ENCODE measurements at places on chromosomes 11 and 22.

DNA sequence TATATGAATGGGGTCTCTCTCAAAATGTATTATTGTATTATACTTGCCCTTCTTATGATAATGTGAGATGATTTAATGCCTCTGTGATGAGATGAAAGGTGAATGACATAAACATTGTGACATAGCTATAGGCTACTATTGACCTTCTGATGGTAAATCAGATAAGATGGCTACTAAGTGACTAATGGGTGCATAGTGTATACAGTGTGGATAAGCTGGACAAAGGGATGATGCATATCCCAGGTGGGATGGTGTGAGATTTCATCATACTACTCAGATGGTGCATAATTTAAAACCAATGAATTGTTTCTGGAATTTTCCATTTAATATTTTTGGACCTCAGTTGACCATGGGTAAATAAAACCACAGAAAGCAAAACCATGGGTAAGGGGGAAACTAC, 243.5 kb downstream of the SBF2 start:
- no peak for DNase-seq

GRCh38 chr11:114399490-114400215, 658 bp downstream of the C11orf71 start:
- no peak for DNase-seq

GRCh38 chr11:34213366-34213765, 107.9 kb downstream of the NAT10 start:
- no peak for DNase-seq

DNA sequence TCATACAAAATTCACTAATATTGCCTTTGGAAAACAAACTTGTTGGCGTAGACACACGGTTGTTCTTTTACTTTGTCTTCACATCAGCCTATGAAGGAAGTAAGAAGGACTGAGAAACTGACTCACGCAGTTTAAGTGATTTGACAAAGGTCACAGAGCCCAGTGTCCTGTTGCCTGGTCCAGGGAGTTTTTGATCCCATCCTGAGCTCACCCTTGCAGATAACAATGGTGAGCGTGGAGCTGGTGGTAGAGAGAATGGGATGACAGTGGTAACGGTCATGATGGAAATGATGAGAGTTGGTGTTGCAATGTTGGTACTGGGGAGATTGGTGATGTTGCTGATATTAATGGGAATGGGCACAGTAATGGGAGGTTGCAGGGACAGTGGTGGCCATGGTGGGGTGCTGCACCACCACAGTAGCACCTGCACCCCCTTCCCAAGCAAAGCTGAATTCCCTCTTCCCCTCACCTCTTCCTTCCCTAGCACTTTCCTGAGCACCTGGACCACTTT, 22.0 kb downstream of the CREB3L1 start:
- no peak for DNase-seq

- DNase-seq: no peak
These were observed 12.5 kb upstream of the MB start for GRCh38 chr22:35629406-35630216.

DNA sequence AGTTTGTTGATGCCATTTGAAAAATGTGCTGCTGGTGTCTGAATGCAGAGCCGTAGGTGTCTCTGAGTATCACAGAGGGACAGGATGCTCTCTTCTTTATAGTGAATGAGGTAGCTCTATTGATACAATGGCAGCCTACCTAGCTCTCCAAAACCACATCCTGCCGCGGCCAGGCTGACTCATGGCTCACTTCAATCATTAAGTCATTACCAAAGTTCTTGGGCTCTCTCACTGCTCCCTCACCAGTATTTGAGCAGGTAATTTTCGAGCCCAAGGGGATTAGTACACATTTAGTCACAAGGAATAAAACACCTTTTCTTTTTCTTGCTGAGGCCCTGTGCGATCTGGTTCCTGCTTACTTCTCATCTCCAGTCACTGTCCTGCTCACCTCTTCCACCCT, 509.0 kb upstream of the LARGE1 start:
- DNase-seq: no peak

DNA sequence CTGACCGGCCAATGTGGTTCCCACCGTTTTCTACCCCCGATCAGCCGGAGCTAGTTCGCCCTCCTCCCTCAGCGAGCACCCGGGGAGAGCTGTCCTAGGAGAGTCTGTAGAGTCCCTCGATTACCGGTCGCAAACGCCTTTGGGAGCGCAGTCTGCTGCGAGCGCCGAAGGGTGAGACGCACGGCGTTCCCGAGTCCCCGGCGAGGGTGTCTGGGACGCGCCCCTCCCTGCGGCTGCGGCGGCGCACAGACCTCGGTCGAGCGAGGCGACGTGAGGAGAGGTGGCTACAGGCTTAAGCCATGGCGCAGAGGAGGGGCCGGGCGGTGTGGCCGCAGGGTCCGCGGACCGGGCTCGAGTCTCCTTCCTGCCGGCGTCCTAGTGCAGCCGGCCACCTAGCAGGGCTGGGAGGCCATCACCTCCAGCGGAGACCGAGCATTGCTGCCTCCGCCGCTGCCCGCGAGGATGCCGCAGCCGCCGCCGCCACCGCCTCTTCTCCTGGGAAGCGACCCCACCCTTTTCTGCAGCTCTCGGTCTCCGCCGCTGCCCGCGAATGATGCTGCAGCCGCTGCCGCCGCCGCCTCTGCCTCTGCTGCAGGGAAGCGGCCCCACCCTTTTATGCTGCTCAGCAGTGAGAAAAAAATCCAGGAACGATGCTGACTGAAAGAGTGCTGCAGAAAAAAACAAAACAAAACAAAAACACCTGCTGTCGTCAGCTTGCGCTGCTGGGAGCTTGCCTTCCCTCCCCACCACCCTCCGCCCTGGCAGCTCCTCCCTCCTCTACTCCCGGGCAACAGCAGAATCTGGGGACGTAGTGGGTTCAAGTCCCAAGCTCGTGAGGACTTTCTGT, at the start of gene MAP6:
Gene MAP6 (minus strand): TSS at position 588 of the 847 bp plus-strand sequence. CDS start 669 bp downstream, outside the sequence.
- DNase-seq: no peak

DNA sequence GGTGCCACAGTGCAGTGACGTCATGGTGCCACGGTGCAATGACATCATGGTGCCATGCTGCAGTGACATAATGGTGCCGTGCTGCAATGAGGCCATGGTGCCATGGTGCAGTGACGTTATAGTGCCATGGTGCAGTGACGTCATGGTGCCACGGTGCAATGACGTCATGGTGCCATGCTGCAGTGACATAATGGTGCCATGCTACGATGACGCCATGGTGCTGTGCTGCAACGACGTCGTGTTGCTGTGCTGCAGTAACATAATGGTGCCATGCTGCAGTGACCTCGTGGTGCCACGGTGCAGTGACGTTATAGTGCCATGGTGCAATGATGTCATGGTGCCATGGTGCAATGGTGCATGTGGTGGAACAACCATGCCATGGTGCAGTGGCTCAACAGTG, 45.3 kb downstream of the DHCR7 start:
- no peak for DNase-seq

- no peak for DNase-seq
These were observed 336.8 kb downstream of the KCNA4 start for GRCh38 chr11:29679996-29680395.

GRCh38 chr11:70854901-70855556, 397.3 kb downstream of the SHANK2 start:
- DNase-seq: no peak

DNA sequence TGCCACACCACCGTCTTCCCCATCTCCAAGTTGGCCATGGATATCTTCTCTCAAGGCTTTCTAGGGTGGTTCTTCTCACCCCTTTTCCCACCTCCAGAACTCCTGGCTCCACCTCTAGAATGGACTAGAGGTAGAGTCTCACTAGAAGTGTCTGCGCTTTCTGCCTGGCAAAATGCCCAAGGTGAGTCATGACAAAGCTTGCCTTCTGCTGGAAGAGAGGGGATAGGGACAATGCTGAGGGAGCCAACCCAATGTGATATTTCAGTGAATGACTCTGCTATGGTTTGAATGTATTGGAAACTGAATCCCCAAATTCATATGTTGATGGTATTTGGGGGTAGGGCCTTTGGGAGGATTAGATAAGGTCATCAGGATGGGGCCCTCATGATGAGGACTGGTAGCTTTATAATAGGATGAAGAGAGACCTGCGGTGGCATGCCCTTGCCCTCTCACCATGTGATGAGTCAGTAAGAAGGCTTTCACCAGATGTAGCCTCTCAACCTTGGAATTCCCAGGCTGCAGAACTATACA, 4.1 kb upstream of the CD82 start:
- peak; percentile 46 for DNase-seq

DNA sequence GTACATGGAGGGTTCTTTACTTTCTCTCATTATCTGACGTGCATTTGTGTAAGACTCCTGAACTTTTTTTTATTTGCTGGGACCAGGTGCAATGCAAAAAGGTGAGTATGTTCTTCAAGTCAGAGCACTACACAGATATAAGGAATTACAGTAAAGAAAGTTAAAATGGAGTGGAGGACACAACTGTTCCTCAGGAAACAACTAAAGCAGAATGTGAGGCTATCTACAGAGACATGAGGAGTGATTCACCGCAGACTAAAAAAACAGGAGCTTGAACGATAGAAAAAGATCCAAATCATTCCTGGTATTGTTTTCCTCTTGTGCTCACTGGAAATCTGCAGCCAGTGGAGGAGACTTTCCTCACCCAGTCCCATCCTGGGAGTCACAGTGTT, 106.2 kb downstream of the ABTB2 start:
- DNase-seq: no peak

DNA sequence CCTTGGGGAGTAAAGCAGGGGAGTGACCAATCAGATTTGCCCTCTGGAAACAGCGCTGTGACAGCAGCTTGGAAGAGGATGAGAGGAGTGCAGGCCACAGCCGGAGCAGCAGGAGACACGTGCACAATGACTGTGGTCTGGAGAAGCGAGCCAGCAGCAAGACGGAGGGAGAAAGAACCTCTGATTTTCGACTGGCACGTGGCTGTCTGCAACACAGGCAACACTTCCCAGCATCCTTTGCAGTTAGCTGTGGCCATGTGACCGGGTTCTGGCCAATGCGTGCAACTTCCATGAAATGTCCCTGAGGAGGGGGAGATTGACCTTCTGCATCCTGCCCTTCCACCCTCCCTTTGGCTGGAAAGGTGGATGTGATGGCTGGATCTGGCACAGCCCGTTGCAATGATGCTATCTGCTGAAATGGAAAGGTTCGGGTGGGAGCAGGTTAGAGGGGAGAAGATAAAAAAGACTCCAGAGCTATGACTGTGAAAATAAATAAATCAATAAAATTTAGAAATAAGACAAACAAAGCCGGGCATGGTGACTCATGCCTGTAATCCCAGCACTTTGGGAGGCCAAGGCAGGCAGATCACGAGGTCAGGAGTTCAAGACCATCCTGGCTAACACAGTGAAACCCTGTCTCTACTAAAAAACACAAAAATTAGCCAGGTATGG, 15.6 kb downstream of the PLA2G6 start:
- DNase-seq: no peak

DNA sequence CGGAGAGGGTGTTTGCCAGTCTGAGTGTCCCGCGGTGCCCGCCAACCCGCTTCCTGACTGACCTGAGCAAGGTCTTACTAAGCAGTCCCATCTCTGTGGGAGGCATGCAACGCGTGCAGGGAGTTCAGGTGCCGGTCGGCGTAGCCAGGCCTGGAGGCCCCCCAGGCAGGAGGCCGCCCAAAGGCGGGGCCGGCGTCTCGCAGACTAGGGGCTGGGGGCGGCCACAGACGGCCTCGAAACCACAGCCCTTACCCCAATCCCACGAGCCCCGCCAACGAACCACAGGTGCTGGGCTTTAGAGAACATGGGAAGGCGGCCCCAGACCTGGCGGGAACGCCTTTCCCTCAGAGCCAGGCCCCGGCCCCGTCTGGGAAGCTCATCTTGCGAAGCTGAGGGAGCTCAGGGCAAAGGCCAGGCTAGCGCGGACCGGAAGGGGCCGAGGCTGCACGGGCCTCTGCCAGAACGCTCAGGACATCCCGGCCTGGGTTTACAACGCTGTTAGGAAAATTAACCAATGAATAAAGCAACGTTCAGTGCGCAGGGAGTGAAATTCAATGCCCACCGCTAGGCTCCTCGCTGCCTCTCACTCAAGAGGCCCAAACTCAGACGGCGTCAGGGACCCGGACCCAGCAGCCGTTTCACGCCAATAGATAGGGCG, 2.1 kb upstream of the MTFP1 start:
- DNase-seq: peak; percentile 54

GRCh38 chr22:24578355-24579257, 14.3 kb downstream of the LRRC75B start:
- DNase-seq: no peak

GRCh38 chr11:102924851-102925380, 30.6 kb downstream of the MMP13 start:
- DNase-seq: no peak

DNA sequence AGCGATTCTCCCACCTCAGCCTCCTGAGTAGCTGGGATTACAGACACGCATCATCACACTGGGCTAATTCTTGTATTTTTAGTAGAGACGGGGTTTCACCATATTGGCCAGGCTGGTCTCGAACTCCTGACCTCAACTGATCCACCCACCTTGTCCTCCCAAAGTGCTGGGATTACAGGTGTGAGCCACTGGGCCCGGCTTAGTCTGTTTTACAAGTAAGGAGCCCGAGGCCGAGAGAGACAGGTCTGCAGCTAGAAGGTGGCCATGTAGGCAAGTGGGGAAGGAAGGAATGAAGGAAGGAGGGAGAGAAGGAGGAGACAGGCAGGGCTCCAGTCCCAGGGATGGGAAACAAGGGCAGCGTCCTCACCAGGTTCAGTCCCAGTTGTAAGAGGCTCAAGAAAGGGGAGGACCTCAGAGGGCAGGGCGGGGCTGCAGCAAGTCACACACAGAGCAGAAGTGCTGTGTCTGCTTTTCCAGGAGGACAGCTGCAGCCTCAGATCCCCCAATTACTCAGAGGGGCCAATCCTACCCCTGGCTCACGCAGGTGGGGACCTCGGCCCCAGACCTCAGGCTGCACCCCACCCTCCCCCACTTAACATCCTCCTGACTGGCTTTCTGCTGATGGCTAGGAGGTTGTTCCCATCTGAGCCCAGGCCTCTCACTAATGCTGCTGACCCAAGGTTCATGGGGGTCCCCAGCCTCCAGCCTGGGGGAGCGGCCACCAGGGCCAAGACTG, 53.8 kb upstream of the PRR5 start:
- no peak for DNase-seq

GRCh38 chr11:111976767-111977145, 39.6 kb downstream of the DIXDC1 start:
- no peak for DNase-seq
